ENCODE measurements at places on chromosomes 1 and 21.

- H3K4me1 ChIP-seq: no peaks in the 10 kb centered on the region
- H3K27ac ChIP-seq: no peak overlapping the region
- no peak for DNase-seq
- H3K36me3 ChIP-seq: no peaks in the 10 kb centered on the region
- no peaks in the 10 kb centered on the region for H3K27me3 ChIP-seq
- no peak overlapping the region for H3K4me3 ChIP-seq
These were observed 376.4 kb downstream of the PCP4 start for GRCh38 chr21:40243685-40244084.

DNA sequence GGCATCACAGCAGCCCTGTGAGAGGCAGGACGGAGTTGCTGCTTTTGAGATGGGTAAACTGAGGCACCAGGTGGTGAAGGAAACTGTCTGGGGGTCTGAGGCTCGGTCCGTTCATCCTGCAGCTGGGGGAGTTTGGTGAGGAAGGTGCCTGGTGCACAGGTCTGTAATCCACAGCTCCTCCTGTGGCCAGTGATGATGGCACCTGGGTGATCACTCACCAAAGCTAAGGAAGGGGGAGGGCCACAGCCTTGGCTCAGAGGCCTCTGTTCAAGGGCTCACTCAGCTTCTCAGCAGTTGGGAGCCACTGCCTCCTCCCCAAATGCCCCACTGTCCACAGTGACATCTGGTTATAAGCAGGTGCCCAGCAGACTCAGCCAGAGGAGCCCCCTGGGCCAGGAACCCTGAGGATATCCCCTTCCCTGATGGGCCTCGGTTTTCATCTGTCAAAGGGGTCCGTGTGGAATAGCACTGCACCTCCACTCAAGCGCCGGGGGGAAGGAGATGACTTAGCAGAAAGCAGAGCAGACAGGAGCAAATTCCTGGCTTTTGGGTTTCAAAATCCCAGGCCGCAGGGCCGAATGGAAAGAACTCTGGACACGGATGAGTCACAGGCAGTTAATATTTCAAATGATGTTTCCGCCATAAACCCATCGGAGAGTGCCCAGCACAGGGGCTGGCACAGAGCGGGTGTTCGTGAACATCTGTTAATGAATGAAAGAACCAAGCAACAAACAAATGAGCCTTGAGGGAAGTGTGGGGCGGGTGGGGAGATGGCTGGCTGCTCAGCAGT, 82.8 kb downstream of the DMRTB1 start:
- no peak overlapping the region for H3K27ac ChIP-seq
- no peaks in the 10 kb centered on the region for H3K36me3 ChIP-seq
- no peaks in the 10 kb centered on the region for H3K4me1 ChIP-seq

GRCh38 chr1:178926046-178926445, 55.2 kb upstream of the ANGPTL1 start:
- H3K4me3 ChIP-seq: no peak overlapping the region
- no peak for DNase-seq
- no peaks in the 10 kb centered on the region for H3K4me1 ChIP-seq
- no peaks in the 10 kb centered on the region for H3K27me3 ChIP-seq
- no peak overlapping the region for H3K27ac ChIP-seq

- no peaks in the 10 kb centered on the region for H3K36me3 ChIP-seq
- H3K4me3 ChIP-seq: no peak overlapping the region
- no peaks in the 10 kb centered on the region for H3K27me3 ChIP-seq
- H3K4me1 ChIP-seq: no peaks in the 10 kb centered on the region
These were observed 297.8 kb downstream of the BRINP3 start for GRCh38 chr1:190179817-190180216.

GRCh38 chr1:30041741-30042437, 681.5 kb downstream of the MATN1 start:
- no peak overlapping the region for H3K4me3 ChIP-seq
- H3K27me3 ChIP-seq: peaks cover 36% of the 10 kb centered on the region
- no peaks in the 10 kb centered on the region for H3K4me1 ChIP-seq

GRCh38 chr1:6386371-6386949, 7.1 kb downstream of the ACOT7 start:
- no peaks in the 10 kb centered on the region for H3K4me1 ChIP-seq
- H3K36me3 ChIP-seq: no peaks in the 10 kb centered on the region
- no peak overlapping the region for H3K27ac ChIP-seq
- H3K4me3 ChIP-seq: no peak overlapping the region
- no peaks in the 10 kb centered on the region for H3K27me3 ChIP-seq

DNA sequence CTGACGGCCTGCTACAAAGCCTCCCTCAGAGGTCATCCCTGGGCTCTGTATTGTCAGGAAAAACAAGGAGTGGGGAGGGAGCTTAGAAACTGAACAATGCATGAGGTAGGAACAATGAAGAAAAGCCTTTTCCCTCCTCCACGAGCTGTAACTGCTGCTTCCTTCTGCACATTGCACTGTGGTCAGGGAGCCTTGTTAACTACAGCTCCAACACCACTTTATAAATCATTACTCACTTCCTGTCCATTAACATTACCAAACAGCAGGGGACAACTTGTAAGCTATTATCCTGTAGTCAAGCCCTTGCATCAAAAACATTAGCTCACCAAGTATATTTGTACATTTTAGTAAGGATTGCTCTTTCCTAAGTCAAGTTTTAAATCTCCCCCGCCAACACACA, 336.0 kb upstream of the NR5A2 start:
- H3K4me1 ChIP-seq: no peaks in the 10 kb centered on the region
- H3K36me3 ChIP-seq: no peaks in the 10 kb centered on the region
- H3K4me3 ChIP-seq: no peak overlapping the region
- H3K27me3 ChIP-seq: no peaks in the 10 kb centered on the region
- DNase-seq: no peak
- no peak overlapping the region for H3K27ac ChIP-seq
